ENCODE measurements at places on chromosomes 7 and 10. TPM values are rescaled to one million over a fixed set of nuclear protein-coding genes. Genes with fewer than 3 reads are reported as not detected.

GRCh38 chr7:131034166-131034881 lies 293.4 kb upstream of the MKLN1 start:
- peak; percentile 38 for DNase-seq

DNA sequence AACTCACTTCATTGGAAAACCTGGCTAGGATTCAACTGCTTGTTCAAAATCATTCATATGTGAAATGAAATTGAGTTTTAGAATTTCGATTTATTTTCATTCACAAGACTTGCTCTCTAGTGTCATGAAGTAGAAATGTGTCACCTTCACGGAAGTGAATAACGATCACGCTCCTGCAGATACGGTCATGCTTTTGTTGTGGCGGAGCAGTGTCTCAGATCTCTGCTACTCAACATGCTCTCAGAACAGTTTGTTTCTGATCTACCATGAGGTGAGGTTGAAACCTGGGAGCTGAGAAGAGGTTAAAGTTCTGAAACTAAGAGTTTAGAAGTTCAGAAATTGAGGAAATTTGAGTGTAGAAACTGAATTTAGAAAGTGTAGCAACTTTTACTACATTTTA lies 13.8 kb upstream of the PITRM1 start:
- no peak for DNase-seq

The ITPRID1 gene
- not detected for total RNA-seq

DNA sequence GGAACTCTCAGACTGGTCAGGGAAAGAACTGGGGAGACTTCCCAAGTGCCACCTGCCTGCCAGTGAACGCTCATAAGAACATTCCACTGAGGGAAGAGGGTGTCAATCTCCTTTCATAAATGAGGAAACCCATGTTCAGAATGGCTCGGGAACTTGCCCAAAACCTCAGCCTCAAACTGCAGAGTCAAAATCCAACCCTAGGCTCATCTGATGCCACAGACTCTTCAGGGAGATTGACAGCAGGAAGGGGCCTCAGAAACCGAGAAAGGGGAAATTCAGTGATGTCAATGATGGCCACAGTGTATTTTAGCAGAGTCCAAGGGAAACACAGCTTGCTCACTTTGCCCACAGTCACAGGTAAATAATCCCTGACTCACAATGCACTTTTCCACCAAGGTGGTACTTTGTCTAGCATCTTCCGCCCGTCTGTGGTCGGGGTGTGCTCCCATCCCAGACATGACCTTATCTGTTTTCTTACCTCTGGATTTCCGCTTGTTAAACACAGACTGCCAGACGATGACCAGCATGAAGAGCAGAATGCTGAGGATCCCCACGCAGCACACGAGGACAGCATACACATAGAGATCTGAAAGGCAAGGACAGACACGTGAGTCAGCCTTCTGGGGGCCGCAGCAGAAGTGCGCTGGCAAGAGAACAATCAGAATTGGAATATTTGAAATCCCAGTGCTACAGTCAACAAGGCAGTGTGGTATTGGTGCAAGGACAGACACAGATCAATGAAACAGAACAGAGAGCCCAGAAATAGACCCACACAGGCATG lies 38.4 kb downstream of the VSTM4 start:
- DNase-seq = no peak

GRCh38 chr10:25938405-25938804 lies 4.4 kb downstream of the MYO3A start:
- DNase-seq = no peak

GRCh38 chr7:33072471-33072870 lies 9.9 kb upstream of the NT5C3A start:
- DNase-seq = peak; percentile 51

The HOXA7 gene
- 1.2 TPM for total RNA-seq

The IGFBP3 gene
- 296 TPM for total RNA-seq

DNA sequence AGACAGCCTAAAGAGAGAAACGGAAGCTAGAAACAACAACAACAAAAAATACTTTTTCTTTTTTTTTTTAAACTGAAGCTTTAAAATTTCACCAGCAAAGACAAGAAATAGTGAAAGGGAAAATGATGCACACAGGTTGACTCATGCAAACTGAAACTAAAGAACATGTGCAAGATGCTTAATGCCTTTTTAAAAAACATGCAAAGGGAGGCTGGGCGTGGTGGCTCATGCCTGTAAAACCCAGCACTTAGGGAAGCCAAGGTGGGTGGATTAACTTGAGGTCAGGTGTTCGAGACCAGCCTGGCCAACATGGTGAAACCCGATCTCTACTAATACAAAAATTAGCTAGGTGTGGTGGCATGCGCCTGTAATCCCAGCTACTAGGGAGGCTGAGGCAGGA lies 15.1 kb upstream of the CUBN start:
- peak; percentile 18 for DNase-seq

DNA sequence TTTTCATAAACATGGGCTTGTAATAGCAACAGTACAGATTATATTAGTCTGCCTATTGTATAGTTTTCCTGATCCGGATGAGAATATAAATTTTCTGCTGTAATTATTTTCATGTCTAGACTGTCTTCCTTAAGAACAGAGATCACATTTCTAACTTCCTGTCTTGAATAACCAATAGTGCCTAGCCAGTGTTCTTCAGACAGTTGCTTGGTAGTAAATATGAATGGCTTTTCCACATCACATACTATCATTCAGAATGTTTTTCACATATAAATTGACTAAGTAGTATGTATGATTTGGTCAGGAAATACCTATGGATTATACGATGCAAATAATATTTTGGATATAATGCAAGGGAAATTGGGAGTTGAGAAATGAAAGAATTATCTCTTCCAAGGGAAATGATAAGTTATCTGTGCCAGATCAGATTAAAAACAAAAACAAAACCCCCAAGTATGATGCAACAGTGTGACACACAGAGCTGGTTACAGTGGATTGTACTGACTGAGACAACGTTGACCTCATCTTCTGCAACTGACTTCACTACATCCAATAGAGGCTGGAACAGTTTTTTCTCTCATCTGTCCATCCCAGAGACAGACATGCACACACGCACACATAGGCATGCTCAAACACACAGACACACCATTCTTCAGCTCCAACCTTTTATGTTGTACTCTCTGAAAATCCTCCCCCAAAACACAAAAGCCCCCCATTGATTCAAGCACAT lies 16.4 kb downstream of the ITGA8 start:
- no peak for DNase-seq

GRCh38 chr7:2821161-2821841 lies 22.8 kb downstream of the GNA12 start:
- peak; percentile 94 for DNase-seq

- no peak for DNase-seq
Measured at GRCh38 chr7:31043051-31043471, 9.0 kb upstream of the ADCYAP1R1 start.

The GTF2IRD1 gene
- 52.2 TPM for total RNA-seq

Data from renal cortical epithelial cell (primary cell).